AML-193 (cell line): ENCODE measurements at places on chromosomes 6 and 20.

DNA sequence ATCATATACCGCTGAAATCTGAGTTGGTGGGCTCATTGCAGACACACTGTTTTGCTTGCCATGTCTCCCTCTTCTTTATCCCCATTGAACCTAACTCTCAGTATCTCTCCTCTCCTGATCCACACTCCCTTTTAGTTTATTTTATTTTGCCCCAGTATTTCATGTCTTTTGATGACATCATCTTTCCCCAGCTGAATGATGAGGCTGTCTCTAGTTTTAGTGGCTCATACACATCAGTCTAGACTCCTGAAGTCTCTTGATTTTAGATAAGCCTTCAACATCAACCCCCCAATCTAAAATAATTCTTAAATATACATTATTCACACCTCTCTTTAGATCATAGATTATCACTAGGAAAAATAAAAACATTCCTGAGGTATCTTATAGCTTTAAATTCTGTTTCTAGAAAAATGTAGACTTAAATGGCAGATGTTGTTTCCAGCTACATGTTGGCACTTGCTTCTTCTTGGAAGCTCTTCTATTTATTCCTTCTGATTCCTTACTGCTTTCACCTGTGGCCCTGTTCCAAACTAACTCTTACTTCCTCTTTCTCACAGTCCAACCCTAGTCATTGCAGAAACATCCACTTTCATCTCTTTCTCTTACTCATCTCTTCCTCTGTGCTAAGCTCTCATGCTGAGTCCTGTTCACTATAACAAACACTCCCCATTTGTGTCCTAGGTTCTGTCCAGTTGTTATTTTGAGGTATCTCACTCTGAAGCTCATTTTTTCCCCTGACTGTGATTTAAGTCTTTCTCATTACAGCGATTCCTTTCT lies 191.9 kb upstream of the SLC35B3 start:
- no peak for DNase-seq

DNA sequence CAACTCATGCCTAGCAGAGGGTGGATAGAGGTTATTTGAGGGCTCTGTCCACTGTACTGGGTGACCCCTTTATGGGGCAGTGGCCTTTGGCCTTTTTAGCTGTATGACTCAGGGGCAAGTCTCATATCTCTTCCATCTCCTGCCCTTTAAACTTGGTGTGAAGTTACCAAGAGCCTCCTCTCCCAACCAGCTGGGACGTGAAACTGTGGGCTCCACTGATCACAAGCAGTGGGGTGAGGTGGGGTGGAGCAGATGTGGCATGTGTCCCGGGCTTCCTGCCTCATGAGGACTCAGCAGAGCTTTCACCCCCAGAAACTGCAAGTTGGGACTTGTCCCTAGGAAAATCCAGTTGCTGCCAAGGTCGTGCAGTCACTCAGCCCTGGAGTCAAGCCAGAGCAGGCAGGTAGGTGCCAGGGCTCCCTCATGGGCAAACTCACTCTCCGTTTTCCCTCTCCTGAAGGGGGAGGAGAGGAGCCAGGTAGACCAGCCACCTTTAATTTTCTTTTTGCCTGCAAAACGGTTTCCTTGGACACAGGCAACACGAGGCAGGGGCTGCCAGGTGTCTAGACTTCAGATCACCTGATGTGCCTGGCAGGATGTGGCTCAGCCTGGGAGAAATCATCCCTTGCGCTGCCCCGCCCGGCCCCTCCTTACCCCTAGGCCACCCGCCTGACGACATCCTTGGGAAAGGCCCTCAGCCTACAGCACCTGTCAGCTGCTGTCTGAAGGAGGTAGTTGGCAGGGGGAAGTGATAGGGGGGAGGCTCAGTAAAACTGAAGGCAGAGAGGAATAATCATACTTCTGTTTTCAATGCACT lies 4.0 kb downstream of the CDKN1A start:
- peak; percentile 31 for DNase-seq

DNA sequence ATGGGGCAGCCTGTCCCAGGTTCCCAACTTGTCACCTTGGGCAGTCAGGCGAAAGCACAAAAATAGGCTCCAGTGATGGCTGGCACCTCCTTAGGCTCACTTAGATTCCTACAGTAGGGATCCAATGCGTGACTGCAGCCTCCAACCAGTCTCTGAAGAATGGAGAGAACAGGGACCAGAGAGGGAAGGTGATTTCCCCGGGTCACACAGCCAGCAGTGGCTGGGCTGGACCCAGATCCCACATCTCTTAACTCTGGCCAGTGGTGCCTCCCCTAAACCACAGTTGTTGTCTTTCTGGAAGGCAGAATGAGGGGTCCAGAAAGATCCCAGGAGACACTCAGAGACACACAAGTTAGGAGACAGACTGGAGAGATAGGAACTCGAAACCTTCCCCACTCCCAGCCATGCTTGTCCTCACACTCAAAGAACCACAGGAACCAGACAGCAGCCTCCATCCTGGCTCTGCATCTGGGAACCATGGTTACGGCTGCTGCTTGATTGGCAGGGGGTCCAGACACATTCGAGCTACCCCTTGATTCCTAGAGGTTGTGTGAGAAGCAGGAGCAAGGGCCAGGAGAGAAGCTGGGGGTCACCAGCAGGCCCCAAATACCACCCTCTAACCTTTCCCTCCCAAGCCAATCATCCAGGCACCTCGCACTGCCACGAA lies 33.1 kb upstream of the SIRPA start:
- DNase-seq, result no peak

DNA sequence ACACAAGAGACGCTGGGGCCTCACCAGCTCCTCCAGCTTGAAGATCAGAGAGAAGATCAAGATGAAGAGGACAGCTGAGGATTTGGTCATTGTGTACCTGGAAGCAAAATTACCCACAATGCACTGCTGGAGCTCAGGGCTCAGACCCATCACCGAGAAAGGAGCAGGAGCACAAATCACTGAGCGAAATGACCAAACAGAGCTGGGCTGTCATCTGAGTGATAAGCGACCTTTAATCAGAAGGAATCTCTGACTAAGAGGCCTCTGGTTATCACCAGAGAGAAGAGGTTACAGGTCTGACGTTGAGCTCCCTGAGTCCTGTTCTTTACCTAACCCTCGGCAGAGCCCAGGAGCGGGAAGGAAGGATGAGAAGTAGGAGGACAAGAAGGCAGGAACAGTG lies 47.5 kb upstream of the CDH22 start:
- no peak for DNase-seq

GRCh38 chr6:34791164-34791700 lies 651 bp upstream of the BLTP3A start:
- DNase-seq, result peak; percentile 67

DNA sequence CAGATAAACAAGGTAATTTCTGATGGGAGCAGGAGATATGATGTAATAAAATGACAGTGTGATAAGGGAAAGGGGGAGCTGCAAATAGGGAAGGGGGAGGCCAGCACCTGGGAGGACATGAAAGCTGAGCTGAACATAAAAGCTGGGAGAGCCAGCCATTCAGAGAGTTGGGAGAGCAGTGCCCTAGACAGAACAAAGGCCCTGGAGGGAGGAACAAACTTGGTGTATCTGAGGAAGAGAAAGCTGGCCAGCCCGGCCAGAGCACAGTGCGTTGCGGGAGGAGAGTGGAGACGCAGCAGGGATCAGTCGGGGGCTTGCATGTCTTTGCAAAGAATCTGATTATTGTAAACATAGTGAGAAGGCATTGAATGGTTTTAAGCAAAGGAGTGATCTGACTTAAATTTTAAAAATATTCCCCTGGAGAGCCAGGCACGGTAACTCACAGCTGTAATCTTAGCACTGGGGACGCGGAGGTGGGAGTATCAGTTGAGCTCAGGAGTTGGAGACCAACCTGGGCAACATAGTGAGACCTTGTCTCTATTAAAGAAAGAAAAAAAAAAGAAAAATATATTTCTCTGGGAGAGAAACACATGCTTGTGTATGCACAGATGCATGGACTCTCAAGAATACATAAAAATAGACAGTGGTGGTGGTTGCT lies 318.2 kb downstream of the ZFAND3 start:
- DNase-seq, result no peak

DNA sequence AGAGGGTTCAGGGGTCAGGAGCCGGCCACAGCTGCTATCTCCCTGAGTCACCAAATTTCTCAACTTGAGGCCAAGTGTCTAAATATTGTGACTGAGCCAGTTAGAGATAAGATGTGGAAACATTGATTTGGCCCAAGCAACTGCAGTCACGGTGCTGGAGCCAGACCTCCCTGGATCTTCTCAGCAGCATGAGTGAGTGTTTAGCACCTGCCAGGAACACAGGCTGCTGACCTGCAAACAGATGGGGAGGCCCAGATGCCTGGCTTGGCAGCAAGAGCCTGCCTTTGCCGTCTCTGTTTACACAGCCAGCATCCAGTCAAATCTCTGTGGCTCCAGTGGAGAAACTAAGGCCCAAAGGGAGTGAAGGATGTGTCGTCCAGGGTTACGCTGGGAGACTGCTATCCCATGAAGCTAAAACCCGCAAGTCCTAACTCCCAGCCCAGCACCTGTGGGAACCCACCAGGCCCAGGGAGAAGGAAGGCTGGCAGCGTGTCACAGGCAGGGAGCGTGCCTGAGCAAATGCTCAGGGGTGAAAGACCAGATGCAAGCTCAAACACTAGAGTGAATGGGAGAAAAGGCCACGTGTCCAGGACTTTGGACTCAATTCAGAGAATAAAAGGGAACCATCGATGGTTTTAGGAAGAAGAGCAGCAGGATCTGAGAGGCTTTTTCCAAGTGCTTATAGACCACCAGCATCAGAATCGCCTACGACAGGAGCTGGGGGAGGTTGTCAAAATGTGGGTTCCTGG lies 15.9 kb upstream of the PTGIS start:
- no peak for DNase-seq

GRCh38 chr6:9540126-9540525 lies 874.7 kb downstream of the TFAP2A start:
- no peak for DNase-seq

- DNase-seq, result no peak
Observed at GRCh38 chr6:107319906-107320530, 139.3 kb downstream of the PDSS2 start.

DNA sequence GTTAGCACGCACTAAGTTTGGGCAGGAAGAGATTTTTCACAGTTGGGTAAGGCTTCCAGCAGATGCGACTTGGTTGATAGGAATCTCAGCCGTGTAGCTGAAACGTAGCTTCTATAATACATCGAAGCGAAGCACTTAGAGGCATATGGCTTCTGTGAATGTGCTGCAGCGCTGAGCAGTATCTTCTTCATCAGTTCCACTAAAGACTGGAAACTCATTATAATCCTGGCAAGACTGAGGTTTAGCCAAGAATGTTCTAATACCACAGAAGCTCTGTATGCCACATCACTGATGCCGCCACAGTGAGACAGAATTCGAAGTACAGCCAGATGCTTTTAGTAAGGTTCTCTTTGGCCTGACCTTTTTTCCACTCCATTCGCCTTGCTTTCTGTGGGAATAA lies 680.2 kb upstream of the AGPAT4 start:
- no peak for DNase-seq

DNA sequence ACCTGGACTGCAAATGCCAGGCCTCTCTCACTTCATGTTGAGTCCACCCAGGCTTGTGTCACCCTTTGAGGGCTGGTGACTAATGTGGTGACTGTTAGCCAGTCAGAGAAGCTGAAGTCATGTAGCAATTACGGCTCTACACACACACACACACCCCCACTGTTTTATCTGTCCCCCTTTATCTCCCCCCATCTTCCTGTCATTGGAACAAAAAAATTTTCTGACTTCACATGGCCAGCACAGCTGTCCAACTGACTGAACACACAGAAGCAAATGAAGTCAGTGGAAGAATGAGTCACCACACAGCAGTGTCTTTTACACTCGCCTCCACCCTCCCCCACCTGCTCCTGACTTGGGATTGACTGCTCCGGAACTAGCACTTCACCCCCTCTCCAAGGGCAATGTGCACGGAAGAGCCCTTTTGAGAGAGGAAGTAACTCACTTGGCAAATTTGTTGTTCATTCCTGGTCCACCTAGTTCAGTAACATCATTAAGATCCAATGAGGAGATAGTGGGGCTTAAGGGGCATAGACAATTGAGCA lies 198.0 kb downstream of the RNF144B start:
- DNase-seq, result no peak

GRCh38 chr20:44355498-44356352 lies at the start of gene HNF4A:
HNF4A (plus strand) TSS chr20:44355699; CDS start chr20:44355805, 106 bp downstream.
- DNase-seq, result no peak

- DNase-seq, result no peak
Observed at GRCh38 chr20:34871966-34872621, 562 bp downstream of the GGT7 start.

GRCh38 chr6:5681480-5681879 lies 325.2 kb downstream of the NRN1 start:
- DNase-seq, result no peak

GRCh38 chr6:16802071-16802470 lies 40.8 kb upstream of the ATXN1 start:
- no peak for DNase-seq

DNA sequence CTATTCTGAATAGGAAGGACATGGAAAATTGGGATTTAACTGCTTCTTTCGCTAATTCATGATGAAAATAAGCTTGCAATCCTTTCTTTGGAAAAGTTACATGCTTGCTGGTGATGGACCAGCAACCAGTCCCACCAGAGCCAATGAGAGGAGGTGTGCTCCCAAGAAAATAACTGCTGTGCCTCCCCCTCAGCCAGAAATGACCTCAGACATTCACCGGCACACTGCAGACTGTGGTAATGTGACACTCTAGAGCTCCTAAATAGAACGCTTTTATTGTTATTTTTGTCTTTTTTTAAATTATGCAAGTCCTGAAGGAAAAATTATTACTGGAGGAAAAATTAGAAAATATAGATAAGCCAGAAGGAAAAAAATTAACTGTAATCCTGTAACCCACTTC lies 2.6 kb downstream of the PYGB start:
- DNase-seq, result no peak

DNA sequence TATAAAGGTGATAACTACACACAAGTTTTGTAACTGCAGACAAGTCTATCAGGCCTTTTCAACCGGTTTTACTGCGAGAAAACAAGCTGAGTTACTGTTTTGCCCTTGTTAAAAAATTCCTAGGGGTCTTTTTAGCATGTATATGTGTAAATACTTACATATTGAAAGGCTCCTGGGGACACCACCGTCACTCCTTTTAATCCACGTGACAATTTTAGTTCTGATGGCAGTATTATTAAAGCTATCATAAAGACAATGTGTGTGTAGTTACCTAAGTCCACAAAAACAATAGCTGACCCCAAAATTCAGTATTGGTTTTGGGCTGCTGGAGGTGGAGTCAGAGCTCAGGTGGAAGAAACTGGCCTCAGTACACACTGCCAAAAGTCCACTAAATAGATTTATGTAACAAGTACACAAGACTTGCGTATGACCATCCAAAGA lies 41.3 kb upstream of the HFE start:
- DNase-seq, result no peak

DNA sequence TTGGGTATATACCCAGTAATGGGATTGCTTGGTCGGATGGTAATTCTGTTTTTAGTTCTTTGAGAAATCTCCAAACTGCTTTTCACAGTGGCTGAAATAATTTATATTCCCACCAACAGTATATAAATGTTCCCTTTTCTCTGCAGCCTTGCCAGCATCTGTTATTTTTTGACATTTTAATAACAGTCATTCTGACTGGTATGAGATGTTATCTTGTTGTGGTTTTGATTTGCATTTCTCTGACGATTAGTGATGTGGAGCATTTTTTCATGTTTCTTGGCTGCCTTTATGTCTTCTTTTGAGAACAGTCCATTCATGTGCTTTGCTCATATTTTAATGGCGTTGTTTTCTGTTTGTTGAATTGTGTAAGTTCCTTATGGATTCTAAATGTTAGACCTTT lies 641.6 kb downstream of the HACE1 start:
- DNase-seq, result no peak
